ENCODE measurements at places on chromosomes 7 and 10. TPM values are rescaled to one million over a fixed set of nuclear protein-coding genes. Genes with fewer than 3 reads are reported as not detected.

FZD8 gene
- total RNA-seq = 4.2 TPM

POLR1F gene
- total RNA-seq = 19.5 TPM

KCNK18 gene
- not detected for total RNA-seq

LIPM gene
- total RNA-seq = 0.34 TPM

RNF32 gene
- 1.1 TPM for total RNA-seq

TACR2 gene
- 0.07 TPM for total RNA-seq

MYO3A gene
- total RNA-seq = not detected

All from nasal cavity respiratory epithelium epithelial cell of viscerocranial mucosa (primary cell).